NCI-H1436 treated with DMSO at 0.1 percent for 48 hours (cell line): ENCODE measurements at places on chromosomes 1 and 21.

- no peak for DNase-seq
Observed at GRCh38 chr1:6591222-6591621, 11.4 kb downstream of the ZBTB48 start.

GRCh38 chr1:117069220-117069844, 9.2 kb downstream of the TTF2 start:
- no peak for DNase-seq

DNA sequence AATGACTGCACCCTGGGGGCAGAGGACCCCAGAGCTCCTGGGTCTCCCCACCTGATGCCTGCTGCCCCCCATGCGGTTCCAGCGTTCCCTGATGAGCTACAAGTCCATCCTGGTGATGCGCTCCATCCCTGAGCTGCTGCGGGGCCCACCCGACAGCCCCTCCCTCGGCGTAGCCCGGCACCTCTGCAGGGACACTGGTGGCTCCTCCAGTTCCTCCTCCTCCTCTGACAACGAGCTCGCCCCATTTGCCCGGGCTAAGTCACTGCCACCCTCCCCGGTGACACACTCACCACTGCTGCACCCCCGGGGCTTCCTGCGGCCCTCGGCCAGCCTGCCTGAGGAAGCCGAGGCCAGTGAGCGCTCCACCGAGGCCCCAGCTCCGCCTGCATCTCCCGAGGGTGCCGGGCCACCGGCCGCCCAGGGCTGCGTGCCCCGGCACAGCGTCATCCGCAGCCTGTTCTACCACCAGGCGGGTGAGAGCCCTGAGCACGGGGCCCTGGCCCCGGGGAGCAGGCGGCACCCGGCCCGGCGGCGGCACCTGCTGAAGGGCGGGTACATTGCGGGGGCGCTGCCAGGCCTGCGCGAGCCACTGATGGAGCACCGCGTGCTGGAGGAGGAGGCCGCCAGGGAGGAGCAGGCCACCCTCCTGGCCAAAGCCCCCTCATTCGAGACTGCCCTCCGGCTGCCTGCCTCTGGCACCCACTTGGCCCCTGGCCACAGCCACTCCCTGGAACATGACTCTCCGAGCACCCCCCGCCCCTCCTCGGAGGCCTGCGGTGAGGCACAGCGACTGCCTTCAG, 35.5 kb downstream of the TRIM11 start:
- DNase-seq: no peak

GRCh38 chr1:216310776-216311175, 112.5 kb downstream of the USH2A start:
- DNase-seq: peak; percentile 78

GRCh38 chr1:2506007-2506860, 20.2 kb downstream of the PANK4 start:
- no peak for DNase-seq

- DNase-seq: no peak
Observed at GRCh38 chr1:155195201-155196102, 12.2 kb downstream of the THBS3 start.

DNA sequence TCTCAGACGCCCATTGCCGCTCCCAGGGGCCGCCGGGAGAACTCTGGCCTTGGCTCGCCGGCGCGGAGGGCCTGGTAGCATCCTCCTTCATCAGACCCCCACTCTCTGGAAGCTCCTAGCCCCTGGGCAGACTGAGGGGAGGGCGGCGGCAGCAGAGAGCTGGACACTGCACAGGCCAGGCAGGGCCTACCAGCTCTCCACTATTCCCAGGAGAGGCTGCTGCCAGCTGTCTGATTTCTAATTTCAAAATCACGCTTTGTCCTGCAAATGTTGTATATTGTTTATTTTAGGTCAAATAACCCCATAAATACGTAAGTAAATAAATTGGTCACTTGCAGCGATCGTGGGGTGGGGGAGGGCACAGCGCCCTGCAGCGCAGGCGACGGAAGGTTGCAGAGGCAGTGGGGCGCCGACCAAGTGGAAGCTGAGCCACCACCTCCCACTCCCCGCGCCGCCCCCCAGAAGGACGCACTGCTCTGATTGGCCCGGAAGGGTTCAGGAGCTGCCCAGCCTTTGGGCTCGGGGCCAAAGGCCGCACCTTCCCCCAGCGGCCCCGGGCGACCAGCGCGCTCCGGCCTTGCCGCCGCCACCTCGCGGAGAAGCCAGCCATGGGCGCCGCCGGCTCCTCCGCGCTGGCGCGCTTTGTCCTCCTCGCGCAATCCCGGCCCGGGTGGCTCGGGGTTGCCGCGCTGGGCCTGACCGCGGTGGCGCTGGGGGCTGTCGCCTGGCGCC, at the start of gene MTARC1:
MTARC1 (plus strand) TSS at position 577 of the 732 bp plus-strand sequence; CDS start at position 609, 32 bp downstream.
- peak; percentile 50 for DNase-seq

DNA sequence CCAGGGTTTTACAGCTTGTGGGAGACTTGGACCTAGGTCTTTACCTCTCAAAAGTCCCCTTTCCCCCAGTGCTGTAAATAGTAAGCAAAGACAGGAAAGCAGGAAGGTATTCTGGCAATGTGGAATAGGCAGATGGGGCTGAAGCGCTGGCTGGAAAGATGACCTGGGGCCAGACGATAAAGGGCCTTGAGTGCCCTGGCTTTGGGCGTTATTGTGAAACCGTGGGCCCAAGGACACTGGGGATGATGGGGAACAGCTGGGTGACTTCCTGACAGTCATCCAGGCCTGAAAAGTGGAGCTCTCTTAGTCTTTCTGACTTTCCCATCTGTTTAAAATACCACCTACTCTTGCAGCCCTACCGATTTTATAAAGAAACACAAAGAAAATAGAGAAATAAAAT, 16.3 kb downstream of the URB2 start:
- DNase-seq: no peak

- no peak for DNase-seq
Observed at GRCh38 chr1:230064283-230064682, 2.8 kb upstream of the GALNT2 start.

GRCh38 chr1:31749785-31750735, 14.1 kb downstream of the ADGRB2 start:
- DNase-seq: no peak

DNA sequence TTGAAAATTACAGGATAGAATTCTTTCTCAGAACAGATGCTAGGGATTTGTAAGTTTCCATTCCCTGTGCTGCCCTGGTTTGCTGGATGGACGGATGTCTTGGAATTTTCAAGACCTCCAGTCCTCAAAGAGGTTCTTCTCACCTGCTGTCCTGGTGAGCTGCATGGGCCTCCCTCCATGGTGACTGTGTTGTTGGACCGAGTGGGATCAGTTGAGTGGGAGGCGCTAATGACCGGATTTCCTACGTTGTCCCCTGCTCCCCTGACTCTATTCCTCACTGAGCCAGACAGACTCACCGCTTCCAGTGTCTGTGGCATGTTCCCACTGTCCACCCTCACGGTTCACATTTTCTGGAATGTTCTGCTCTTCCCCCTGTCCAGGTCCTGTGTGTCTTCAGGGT, 229.8 kb downstream of the CAMTA1 start:
- no peak for DNase-seq

GRCh38 chr1:191882870-191883269, 275.4 kb upstream of the RGS18 start:
- DNase-seq: no peak

- no peak for DNase-seq
Observed at GRCh38 chr1:224565186-224565585, 50.9 kb upstream of the CNIH3 start.

GRCh38 chr1:29969576-29969975, 733.3 kb downstream of the PTPRU start:
- no peak for DNase-seq

DNA sequence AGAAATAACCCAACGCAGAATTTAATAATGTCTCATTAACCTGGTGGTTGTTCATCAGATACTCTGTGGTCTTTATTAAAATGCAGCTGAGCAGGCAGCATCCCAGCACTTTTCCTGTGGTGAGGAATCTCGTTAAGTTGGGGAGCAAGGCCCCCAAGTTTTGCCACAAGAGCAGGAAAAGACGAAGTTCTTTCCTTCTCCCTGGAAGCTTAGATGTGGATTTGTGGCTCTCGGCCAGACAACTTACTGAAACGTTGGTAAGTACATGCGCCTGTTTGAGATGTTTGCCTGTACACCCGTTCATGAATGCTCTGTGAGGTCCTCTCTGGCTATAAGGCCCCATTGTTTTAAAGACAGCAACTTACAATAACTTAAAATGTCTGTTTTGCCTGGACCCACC, 34.3 kb upstream of the PDE9A start:
- no peak for DNase-seq

DNA sequence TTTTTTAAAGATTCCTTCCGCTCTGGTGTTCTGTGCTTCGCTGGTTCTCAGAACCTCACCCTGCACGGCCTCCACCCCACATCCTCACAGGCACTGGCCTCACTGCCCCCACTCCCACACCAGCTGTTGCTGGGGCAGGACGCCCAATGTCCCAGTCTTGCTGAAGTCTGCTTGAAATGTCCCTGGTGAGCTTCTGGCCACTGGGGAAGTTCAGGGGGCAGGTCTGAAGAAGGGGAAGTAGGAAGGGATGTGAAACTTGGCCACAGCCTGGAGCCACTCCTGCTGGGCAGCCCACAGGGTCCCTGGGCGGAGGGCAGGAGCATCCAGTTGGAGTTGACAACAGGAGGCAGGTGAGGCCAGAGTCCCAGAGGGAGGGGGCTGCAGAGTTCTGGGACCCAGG, at the start of gene C1QA:
C1QA (plus strand) TSS at position 276 of the 400 bp plus-strand sequence. CDS start 989 bp downstream, outside the sequence.
- DNase-seq: no peak

DNA sequence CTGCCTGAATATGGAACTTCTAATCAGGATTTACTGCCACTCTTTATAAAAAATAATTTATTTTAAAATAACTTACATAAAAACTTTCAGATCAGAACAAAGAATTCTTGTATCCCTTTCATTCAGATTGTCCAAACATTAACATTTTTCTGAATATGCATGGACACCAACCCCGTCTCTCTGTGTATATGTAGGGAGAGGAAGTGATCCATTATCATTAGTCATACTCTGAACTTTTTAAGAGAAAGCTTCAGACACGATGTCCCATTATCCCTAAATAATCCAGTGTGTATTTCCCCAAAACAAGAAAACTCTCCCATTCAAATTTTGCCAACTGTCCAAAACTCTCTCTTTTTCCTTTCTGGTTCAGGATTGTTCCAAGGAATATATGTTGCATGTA, 122.3 kb upstream of the CXADR start:
- no peak for DNase-seq

DNA sequence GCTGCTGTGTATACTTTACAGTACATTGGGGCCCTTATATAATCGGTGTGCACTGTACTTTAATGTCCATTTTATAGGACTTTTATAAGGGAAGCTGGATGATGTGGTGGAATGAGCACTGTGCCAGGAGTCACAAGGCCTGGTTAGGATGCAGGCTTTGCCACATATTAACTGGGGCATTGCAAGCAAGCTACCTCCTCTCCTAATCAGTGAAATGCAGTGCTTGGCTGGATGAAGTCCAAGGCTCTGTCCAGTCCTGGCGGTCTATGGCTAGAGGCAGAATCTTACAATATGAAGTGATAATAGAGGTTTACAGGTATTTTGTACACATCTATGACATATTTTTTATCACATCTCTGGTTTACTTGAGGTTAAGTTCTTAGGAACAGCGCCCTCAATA, 1.7 kb upstream of the PKP1 start:
- DNase-seq: no peak
